ENCODE measurements at places on chromosomes 4 and X.
A peak's percentile ranks its signal among the peaks of the same experiment; 100 is the strongest.

DNA sequence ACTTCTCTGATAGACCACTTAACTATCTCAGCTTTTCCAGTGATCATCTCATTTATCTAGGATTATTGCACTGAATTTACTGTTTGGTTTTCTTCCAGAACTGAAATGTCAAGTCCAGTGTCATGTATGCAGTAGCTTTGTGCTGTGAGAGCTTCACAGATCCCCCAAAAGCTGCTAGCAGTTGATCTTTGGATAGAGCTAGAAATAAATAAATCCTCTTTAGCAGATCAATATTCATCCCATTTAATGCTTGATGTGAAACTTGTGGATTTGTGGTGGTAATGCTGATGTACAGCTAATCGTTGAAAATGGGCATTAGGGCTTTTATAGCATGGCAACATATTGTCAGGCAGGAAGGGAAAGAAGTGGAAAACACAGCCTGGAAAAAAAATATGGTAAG is 509.6 kb upstream of the FAM241A start:
- no peak for DNase-seq

DNA sequence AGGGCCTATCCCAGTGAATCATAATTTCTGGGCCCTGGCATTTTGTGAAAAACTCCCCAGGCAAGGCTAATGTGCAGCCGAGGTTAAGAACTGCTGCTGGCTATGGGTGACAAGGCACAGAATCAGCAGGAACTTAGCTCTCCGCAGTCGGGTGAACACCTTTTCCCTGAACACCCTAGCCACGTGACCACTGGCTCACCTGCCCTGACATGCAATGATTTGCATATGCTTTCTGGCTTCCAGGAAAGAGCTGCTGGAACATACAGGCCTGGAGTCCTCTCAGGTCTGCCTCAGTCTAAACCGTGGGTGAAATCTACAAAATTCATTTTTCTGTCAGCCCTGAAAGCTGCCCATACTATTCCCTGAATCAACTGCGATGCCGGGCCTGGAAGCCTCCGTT is 56.6 kb downstream of the ZNF827 start:
- peak; percentile 89 for DNase-seq

DNA sequence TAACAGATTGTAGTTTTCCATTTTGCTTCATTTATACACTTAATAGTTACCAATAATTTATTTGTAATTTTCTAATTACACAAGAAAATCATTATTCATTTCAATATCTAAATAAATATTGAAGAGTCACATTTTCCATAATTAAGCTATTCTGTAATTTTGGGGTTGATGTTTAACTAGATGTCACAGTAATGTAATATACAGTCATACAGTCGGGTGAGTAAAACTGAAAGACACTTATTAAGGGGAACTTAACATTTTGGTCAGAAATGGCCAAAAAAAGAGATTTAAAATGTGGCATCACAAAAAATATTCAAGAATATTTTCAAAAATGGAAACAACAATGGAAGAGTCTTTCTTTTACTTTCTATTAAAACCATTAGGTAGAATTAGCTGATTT is 1080.3 kb downstream of the ARAP2 start:
- DNase-seq: no peak

DNA sequence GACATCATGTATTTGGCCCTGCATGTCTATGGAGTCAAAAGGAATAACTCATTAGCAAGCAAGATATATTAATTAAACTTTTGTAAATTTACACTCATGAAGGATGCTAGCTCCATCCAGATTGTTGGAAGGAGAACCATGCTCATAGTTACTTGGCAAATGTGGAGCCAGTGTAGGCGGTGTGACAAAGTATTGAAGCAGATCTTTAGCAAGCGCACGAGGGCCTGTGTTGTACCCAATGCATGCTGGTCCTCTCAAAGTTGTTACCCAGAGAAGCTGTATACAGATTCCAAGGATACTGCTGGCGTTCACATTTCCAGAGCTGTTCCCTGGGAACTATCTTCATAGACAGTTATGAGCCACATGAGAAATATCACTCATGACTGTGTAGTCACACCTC is 196.4 kb upstream of the MBNL3 start:
- no peak for DNase-seq

GRCh38 chr4:147975325-147975724 is 243.4 kb downstream of the ARHGAP10 start:
- DNase-seq: no peak

- DNase-seq: no peak
These were observed 26.5 kb downstream of the HAND2 start for GRCh38 chr4:173503330-173504180.

DNA sequence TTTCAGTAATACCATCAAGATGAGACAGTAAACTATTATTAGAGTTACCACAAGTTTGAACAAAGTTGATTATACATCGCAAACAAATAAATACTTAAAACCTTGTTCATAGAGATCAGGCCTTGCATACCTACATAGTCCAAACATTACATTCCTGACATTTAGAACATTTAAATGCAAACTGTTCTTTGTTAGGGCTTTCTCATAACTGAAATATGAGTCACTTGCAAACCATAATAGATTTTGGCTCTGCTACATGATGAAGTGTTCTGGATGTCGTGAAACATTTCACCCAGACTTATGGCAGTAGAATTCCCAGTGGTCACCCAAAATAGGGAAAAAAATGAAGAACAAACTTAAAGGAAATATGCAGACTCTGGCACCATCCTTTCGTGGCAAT is 75.0 kb downstream of the FAT4 start:
- DNase-seq: peak; percentile 26

DNA sequence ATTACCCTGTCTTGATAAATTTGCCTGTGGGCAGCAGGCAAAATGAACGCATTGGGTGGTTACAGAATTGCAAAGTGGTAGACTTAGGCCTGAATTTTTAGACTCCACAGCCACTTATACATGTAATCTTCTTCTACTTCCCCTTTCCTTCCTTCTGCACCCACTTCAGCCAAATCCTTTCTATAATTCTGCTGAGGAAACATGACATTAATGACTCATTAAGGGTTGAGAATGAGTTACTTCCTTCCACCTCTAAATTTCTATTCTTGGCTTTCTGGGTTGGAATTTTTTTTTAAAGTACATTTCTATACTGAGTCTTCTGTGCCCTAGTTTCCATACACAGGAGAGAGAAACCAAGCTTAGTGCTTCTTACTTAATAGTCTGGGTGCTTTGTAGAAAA is 10.1 kb downstream of the PAPSS1 start:
- no peak for DNase-seq

- no peak for DNase-seq
These were observed 158.1 kb downstream of the MGST2 start for GRCh38 chr4:139823746-139824145.

- peak; percentile 64 for DNase-seq
These were observed 51.5 kb upstream of the TBC1D9 start for GRCh38 chr4:140807491-140808252.

DNA sequence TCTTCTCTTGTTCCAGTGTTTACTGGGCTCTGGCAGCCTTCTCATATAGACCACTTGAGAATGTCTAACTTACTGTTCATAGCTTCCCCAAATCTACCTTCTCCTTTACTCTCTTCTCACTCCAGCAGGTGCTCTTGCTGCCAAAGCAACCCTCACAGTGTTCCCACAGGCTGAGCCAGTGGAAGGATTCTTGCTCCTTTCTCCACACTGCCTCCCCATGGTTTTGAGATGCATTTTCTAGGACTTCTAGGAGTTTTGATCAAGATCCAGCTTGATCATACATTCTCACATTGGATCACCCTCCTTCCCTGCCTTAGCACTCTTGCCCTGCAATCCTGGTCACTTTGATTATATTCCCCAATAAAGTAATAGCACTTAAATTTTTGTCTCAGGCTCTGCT is 230.8 kb downstream of the TMEM47 start:
- DNase-seq: no peak

DNA sequence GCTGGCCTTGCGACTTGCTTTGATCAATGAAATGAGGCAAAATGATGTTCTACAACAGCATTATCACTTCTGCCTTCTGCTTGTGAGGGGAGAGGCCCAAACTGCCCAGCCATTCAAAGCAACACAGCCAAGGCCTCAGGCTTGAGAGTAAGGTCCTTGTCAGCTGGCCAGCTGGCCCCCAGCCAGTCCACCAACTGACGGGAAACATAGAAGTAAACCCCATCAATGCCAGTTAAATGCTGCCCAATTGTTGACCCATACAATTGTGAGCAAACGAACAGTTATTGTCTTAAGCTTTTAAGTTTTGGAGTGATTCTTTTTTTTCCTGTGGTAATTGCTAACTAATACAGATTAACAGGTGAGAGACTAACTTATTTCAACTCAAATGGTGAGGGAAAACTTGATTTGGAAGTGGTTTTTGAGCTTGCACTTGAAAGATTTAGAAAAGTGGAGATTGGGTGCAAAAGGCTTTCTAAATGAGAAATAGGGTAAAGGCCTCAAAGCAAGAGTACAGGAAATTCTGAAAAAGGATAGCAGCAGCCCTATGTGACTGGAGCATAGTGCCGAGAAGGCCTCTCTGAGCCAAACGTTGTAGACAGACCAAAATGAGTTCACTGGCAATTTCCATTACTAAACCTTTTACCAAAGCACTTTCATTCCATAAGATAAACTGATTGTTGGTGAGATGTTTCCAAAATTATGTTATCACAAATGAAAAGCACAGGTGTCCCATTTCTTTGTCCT is 66.9 kb downstream of the ARHGEF38 start:
- DNase-seq: no peak

- DNase-seq: no peak
These were observed 37.3 kb downstream of the APBB2 start for GRCh38 chr4:41177016-41177415.
